ENCODE measurements at places on chromosomes 3 and 15. TPM values are rescaled to one million over a fixed set of nuclear protein-coding genes. Genes with fewer than 3 reads are reported as not detected.

The CLDN16 gene
- not detected for total RNA-seq

The IL17RB gene
- total RNA-seq = 0.33 TPM

The ITPKA gene
- total RNA-seq = not detected

The SPINK8 gene
- total RNA-seq = not detected

The SCAANT1 gene
- total RNA-seq = not detected

The RAP2B gene
- total RNA-seq = 15.1 TPM

The CYP8B1 gene
- not detected for total RNA-seq

Data from OCI-LY7 (cell line).